Small intestine (tissue), 16 donors: ENCODE measurements at places on chromosomes 2 and 18.

DNA sequence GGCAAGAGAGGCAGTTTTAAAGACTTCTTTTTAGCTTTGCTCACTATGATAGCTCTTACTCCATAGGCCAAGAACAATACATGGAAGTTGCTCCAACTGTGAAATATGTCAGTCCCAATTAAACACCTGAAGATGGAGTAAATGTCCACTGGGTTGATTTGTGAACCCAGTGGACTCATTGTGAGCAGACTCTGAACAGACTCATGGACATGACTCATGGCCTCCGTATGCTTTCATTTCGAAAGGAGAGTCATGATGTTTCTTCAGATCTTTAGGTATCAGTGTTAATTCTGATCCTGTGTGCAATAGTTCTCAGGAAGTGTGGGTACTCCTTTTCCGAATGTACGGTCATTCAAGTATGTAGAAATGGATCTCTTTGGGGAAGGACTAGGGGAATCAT is 5.4 kb upstream of the CWC22 start:
- peak; percentile 16 for DNase-seq

DNA sequence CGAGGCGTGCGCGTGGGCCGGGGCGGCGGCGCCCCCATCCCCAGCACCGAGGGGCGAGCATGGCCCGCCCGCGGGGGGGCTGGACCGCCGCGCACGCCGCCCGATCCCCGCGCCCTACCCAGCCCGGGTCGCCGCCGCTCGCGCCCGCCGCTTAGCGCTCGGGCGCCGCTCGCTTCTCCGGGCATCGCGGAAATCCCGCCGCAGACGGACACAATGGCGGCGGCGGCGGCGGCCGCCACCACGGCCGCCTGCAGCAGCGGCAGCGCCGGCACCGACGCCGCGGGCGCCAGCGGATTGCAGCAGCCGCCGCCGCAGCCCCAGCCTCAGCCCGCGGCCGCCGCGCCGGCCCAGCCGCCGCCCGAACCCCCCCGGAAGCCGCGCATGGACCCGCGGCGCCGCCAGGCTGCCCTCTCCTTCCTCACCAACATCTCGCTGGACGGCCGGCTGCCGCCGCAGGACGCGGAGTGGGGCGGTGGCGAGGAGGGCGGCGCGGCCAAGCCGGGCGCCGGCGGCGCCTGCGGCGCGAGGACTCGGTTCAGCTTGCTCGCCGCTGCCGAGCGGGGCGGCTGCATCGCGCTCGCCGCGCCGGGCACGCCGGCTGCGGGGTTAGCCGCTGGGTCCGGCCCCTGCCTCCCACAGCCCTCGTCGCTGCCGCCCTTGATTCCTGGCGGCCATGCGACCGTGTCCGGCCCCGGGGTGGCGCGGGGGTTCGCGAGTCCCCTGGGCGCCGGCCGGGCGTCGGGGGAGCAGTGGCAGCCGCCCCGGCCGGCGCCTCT is 453 bp downstream of the CABLES1 start:
- DNase-seq: peak; percentile 72

DNA sequence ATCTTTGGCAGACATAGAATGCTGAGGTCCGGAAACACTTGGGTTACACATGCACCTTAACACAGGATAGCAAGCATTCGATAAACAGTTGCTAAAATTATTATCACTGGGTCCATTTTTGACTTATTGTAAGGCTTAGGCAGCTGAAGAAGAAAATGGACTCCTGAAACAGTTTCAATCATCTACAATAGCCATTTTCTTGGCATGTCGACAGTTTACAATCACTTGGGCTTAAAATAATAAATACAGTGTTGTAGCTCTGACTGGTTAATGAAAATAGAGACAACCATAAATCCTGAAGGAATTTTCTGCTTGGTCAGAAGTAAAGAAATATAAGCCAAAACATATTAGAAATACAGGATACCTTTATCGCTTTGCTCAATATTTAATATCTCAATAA is 169.2 kb downstream of the XIRP2 start:
- DNase-seq: no peak

- no peak for DNase-seq
Measured at GRCh38 chr2:144456680-144457079, 63.2 kb downstream of the ZEB2 start.

DNA sequence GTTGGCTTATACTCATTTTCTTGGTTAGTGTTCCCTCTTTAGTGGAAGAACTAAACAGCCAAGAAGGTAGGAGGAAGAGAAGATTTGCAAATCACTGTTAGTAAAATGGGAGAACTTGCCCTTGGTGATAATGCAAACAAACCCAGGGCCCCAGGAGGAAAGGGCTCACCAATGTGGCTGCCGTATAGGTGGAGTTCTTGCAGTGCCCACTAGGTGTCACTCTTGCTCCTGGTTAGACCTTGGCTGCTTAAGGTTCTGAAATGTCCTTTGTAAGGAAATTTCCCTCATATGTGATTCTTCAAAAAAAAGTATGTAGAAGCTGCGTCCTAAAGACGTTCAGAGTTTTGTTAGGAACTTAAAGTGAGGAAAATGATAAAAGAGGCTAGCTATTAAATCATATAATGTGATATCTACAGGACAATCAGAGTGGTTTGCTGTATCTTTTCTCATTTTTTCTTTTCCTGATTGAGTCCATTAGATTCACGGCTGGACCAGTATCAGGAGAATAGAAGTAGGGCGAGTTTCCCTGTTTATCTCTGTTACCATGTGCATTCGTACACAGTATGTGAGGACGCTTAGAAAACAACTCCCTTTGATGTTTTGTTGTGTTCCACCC is 48.6 kb downstream of the RPIA start:
- peak; percentile 75 for DNase-seq

DNA sequence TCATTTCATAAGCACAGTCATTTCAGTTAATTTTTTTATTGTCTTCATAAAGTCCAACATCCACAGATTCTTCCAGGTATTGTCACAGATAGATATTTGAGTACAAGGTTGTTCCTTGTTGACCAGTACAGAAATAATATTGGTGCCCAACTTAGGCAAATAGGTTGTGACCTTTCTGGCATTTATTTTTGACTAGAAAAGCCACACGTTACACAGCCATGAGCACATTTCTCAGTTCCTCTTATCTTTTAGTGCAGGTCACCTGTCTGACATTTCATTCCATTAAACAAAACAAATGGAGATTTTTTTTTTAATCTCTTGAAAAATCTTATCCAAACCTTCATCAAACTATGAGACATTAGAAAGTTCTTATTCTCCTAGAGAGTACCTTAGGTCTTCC is 428.8 kb downstream of the ZNF521 start:
- DNase-seq: no peak

DNA sequence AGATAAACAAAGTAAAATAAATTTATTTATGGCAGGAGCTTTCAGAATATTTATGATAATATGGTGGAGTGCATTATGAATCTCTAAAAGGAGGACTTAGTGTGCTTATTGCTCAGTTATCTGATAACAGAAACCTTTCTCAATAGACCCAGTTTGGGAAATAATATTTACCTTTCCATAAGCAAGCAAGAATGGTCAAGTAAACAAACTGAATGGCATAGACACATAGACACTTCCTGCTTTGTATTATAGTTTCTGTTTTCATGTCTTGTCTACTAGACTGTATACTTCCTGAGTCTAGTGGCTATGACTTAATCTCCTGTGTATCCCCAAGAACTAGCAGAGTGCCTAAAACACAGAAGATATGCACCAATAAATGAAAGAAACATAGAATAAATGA is 87.8 kb downstream of the UPP2 start:
- DNase-seq: peak; percentile 34
